Stimulated activated CD4-positive, alpha-beta T cell treated with anti-CD3 and anti-CD28 coated beads, Interleukin-1b, Interleukin-23, amount 100 ng/mL, for 24 hours (primary cell): ENCODE measurements at places on chromosomes 12 and 14.

DNA sequence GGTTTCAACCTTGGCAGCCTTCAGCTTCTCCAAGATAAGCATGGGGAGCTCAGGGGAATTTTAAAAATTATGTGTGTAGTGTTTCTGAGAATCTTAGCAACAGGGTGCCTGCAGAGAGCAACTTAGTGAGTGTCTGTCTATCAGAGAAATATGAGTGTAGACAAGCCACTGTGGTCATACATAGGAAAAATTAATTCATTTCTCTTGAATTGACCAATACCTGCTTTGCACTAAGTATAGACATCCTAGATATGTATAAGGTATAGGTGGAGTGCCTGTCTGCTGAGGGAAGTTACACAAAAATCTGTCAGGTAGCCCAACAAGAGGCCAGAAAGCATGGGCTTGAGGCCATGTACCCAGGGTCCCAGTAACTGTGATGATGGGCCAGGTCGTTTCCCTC lies 20.7 kb downstream of the HELB start:
- DNase-seq = no peak

DNA sequence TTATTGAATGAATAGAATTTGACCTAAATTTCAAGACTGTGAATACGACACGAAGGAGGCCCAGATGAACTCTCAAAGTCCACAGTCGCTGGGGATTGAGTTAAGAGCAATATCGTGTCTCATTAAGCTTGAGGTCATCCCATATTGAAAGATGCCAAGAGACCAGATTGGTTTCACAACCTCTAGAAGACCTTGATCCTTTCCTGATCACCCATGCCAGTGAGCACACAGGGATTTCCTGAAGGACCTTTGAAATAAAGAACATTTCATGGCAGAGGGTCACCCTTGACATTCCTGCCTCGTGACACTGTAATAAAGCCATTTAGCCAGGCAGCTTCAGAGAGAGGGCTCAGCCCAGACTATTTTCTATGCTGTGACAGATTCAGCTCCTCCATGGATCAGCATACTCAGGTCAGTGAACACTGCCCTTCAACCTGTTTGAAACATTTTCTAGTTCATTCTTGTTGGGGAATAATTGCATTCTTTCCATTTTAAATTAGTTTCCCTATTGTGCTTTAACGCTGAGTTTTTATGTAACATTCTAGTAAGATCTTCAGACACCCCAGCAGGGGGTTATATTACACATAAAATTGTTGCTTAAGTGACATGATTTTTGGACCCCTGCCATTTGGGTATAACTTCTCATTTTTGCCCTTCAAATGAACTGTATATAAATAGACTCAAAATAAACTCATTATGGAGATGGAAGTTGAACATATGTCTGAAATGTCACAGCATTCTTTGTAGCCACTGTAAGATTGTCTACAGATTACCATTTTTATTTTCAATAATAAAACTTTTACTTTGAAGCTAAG lies 213.2 kb downstream of the C12orf50 start:
- DNase-seq = no peak

DNA sequence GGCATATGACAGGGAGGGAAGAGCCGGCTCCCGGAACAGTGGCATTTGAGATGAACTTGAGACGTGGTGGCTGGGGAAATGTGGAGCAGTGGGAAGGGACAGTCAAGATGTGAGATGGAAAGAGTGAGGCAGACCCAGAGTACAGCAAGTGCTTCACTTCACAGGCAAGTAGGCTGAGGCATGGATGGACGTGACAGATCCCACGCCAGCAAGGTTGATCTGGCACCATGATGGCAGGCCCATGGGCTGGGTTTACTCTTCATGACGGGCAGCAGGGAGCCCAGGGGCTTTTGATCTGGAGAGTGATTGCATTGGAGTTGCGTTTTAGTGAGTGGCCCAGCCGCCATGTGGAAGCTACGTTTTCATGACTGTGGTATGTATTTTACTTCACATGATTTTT lies 17.9 kb upstream of the EML1 start:
- DNase-seq = no peak

- no peak for DNase-seq
These were observed 131.9 kb downstream of the CEP128 start for GRCh38 chr14:80809663-80810062.

GRCh38 chr14:22767323-22767589 lies 768 bp downstream of the OXA1L start:
- no peak for DNase-seq

DNA sequence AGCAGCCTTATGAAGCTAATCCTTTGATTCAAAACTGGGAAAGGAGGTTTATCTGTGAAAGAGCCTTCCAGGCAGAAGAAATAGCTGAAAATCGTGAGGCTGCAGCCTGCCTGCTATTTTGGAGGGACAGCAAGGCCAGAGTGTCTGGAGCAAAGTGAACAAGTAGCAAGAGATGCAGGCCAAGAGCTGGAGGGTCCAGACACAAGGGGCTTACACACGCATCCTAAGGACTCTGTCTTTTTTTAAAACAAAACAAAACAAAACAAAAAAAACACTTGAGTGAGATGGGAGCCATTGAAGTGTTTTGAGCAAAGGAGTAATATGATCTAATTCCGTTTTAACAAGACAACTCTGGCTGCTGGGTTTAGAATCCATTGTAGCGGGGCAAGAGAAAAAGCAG lies 76.4 kb upstream of the BCAT1 start:
- DNase-seq = no peak
